ENCODE measurements at places on chromosomes 5 and 9.

- no peak for DNase-seq
Observed at GRCh38 chr5:88967633-88968585, 84.9 kb upstream of the MEF2C start.

- peak; percentile 43 for DNase-seq
Observed at GRCh38 chr5:14946815-14947620, 75.4 kb upstream of the ANKH start.

GRCh38 chr5:137091472-137091871 lies 407.7 kb downstream of the SPOCK1 start:
- no peak for DNase-seq

- peak; percentile 45 for DNase-seq
Observed at GRCh38 chr9:37036776-37037502, 2.9 kb upstream of the PAX5 start.
